Inflammatory macrophage treated with lipopolysaccharide for 4 hours (primary cell): ENCODE measurements at places on chromosomes 1 and 21.
A peak's percentile ranks its signal among the peaks of the same experiment; 100 is the strongest.

- DNase-seq, result no peak
Measured at GRCh38 chr1:156499842-156500542, 583 bp downstream of the MEF2D start.

GRCh38 chr1:101191049-101191448 lies 45.8 kb upstream of the S1PR1 start:
- DNase-seq, result peak; percentile 35

GRCh38 chr1:81197591-81197990 lies 603.1 kb upstream of the ADGRL2 start:
- no peak for DNase-seq

DNA sequence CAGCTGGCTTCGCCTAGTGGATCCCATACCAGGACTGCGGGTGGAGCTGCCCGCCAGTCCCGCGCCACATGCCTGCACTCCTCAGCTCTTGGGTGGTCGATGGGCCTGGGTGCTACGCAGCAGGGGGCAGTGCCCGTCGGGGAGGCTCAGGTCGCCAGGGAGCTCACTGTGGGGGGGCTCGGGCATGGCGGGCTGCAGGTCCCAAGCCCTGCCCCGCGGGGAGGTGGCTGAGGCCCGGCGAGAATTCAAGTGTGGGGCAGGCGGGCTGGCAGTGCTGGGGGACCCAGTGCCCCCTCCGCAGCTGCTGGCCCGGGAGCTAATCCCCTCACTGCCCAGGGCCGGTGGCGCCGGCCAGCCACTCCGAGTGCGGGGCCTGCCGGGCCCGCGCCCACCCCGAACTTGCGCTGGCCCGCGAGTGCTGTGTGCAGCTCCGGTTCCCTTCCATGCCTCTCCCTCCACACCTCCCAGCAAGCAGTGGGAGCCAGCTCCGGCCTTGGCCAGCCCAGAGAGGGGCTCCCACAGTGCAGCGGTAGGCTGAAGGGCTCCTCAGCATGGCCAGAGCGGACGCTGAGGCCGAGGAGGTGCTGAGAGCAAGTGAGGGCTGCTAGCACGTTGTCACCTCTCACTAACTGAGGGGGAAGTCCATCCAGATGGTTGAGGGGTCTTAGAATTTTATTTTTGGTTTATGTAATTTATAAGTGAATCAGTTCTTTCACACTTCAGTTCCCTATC lies 85.2 kb upstream of the HMCN1 start:
- no peak for DNase-seq

- no peak for DNase-seq
Measured at GRCh38 chr1:238401144-238401543, 510.4 kb upstream of the ZP4 start.

GRCh38 chr1:92503043-92503925 lies 16.6 kb upstream of the GFI1 start:
- DNase-seq, result peak; percentile 11

DNA sequence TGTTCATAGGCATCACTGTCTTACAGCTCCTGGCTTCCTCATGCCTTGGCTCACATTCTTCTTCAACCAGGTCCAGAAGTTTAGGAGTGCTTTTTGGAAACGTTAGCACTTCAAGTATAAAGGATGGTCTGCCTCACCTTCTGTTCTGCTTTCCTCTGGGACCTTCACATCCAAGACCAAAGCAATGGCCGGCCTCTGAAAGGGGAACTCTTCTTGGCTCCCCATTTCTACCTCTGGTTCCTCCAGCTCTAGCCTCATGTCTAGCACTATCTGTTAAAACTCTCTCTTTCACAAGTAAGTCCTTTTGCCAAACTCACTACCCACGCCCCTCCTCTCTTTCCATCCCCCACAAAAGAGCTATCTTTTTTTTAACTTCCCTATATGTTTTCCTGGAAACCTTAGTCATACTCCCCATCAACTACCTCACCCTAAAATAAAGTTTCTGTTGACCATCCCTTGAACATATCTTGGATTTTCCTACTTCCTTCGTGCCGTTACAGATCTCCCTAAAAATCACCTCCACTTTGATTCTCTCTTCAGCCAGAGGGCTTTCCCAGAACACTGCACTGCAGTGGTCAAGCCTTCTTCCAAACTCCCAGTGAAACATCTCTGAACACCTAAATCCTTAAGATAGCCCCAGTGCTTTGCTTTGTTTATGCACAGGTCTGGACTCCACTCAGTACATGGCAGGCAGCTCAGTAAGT lies 7.9 kb downstream of the SORT1 start:
- DNase-seq, result peak; percentile 73

GRCh38 chr1:21027805-21028204 lies 148.9 kb downstream of the EIF4G3 start:
- DNase-seq, result no peak

DNA sequence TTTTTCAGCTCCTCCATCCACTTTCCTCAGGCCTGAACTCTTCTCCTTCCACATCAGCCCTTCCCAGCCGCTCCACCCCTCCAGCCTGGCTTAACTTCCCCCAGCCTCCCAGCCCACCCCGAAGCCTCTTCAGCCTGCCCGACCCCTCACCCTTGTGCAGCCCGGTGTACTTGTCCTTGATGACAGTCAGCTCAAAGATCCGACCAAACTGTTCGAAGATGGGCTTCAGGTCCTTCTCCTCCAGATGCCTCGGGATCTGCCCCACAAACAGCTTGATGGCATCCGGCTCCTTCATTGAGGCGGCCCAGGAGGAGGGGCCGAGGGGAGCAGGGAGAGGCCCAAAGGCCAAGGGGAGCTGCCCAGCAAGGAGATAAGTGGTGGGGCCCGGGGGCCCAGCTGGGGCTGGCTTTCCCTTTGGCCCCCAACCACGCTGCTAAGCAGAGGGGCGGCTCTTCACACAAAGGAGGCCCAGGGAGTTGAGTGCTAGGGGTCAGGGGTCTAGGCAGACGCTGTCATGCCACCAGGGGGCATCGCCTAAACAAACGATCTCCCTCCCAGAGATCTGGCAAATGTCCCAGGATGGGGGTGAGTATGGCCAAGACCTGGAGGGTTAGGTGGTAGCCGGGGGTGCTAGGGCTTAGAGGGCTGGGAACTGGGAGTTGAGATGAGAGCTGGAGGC lies 738 bp downstream of the CELF3 start:
- DNase-seq, result no peak

DNA sequence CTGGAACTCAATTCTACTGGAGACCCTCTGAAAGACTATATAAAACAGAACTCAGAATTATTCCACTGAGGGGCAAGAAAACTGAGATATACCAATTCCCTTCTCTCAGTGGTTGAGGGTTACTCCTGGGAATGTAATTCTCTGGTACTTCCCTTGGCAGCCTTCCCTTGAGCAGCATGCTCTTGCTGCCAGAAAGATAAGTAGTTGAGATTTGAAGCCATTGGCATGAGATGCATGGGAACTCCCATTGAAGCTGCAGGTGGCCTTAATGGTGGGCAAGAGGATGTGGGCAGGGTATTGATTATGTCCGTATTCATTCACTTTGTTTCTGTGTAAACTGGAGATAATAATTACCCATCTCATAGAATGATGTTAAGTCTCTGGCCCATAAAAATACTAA lies 28.6 kb upstream of the C1orf185 start:
- no peak for DNase-seq

GRCh38 chr1:45023663-45024062 lies 11.6 kb downstream of the UROD start:
- no peak for DNase-seq

- DNase-seq, result peak; percentile 80
Measured at GRCh38 chr1:6123083-6123482, 57.0 kb downstream of the CHD5 start.

DNA sequence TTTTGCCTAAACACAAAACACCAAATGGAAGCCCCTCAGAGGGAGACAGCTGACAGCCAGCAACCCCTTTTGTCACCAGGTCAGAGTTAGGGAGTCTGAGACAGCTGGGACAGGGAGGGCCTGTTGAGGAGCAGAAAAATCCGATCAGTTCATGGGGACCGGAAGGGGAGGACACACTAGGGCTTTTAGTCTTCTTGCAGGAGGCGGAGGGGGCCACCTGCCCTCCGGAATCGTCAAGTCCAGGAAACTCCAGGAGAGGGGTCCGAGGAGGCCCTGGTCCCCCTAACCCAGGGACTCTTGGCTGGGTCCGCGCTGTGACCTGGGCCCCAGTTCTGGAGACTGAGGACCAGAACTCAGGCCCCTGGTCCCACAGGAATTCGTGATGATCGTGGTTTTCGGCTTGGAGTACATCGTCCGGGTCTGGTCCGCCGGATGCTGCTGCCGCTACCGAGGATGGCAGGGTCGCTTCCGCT lies 34.2 kb downstream of the KCNQ4 start:
- DNase-seq, result peak; percentile 22

DNA sequence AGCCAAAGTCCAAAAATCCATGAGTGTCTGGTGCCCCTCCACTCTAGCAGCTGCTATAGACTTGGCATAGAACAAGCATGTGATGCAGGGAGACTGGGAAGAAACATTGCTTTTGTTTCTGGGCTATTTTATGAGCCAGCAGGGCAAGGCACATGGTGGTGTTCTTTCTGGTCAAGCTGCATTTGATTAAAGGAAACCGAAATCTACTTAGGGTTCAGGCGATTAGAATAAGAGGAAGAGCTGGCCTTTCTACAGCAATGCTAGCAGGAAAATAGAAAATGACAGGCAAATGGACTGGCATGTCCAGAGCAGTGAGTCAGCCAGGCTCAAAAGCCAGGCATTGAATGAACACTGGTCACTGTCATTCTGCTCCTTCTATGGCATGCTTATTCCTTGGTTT lies 28.5 kb upstream of the ARHGAP29 start:
- no peak for DNase-seq

GRCh38 chr1:232987046-232987773 lies 36.8 kb downstream of the NTPCR start:
- DNase-seq, result no peak

DNA sequence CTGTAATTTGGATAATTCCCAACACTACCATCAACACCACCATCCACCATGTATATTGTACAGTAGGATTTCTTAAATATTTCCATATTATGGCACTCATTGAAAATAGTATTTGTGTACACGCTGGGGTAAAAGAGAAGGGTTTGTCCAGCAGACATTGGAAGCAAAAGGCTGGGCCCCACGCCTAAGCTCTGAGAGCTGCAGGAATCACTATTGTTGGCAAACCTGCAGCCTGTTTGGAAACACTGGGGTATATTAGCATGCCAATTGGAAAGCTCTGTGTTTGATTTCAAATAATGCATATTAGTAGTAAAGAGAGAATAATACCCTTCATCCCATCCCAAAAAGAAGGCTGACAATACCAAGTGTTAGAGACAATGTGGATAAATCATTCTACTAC lies 81.5 kb upstream of the DPYD start:
- no peak for DNase-seq
